ENCODE measurements at places on chromosomes 2 and 18. TPM values are rescaled to one million over a fixed set of nuclear protein-coding genes. Genes with fewer than 3 reads are reported as not detected.

GRCh38 chr2:28810384-28811285 lies at the start of gene SPDYA:
Gene SPDYA (plus strand): TSS chr2:28810834. CDS start chr2:28816015, 5,181 bp downstream.
- no peak for DNase-seq

The QPCT gene
- total RNA-seq, result 3.0 TPM

The KCNG2 gene
- total RNA-seq, result not detected

- DNase-seq, result no peak
These were observed 218.1 kb upstream of the VWC2L start for GRCh38 chr2:214192711-214193110.

The INO80D gene
- total RNA-seq, result 7.1 TPM

- no peak for DNase-seq
These were observed 61.8 kb downstream of the BIN1 start for GRCh38 chr2:127044977-127045661.

DNA sequence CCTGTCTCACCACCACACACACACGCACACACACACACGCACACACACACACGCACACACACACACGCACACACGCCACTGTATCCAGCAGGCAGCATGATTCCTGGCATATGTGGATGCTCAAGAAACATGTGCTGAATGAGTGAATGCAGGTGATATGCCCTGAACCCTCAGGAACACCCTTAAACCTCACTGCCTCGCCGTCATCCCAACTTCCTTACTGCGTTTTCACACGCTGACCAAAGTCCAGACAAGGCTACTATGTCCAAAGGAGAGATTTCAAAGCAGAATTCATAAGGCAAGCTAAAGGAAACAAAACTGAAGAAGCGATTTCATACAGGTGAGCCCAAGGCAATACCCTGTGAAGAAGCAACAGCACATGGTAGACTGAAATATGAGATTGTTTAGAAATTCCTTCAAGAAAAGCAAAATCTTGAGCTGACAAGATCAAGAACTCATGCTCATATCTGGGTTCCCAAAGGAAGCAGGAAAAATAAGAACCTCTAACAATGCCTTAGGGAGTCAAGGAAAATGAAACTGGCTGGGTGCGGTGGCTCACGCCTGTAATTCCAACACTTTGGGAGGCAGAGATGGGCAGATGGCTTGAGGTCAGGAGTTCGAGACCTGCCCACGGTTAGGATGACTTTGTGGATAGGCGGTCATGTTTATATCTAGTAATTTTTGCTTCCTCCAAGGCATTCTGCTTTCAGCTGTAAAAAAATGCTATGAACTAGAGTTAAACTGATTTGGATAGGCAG lies 69.1 kb downstream of the TNFRSF11A start:
- DNase-seq, result no peak

The TFCP2L1 gene
- 4.6 TPM for total RNA-seq

- no peak for DNase-seq
These were observed 91.6 kb upstream of the TANK start for GRCh38 chr2:161068670-161069069.

DNA sequence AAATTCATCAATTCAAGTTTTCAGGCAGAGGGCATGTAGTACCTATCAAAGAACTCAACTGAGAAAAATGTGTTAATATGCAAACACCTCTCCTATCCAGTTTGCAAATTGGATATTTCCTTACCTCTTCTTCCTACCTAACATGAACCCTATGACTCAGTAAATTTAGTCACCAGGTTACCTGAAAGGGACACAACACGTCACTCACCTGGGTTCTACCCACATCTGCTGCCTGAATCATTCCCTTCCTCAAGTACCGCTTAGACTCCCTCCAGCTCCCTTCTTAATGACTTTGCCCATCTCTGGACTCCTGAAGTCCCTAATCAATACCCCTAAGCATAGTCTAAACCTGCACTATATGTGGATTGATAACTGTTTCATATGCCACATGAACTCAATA lies 10.4 kb downstream of the ANKRD44 start:
- no peak for DNase-seq

The ABCG8 gene
- total RNA-seq, result not detected

- no peak for DNase-seq
These were observed 78.0 kb downstream of the LIPG start for GRCh38 chr18:49639643-49640391.

- peak; percentile 5 for DNase-seq
These were observed 63.4 kb downstream of the MREG start for GRCh38 chr2:215949991-215950404.

DNA sequence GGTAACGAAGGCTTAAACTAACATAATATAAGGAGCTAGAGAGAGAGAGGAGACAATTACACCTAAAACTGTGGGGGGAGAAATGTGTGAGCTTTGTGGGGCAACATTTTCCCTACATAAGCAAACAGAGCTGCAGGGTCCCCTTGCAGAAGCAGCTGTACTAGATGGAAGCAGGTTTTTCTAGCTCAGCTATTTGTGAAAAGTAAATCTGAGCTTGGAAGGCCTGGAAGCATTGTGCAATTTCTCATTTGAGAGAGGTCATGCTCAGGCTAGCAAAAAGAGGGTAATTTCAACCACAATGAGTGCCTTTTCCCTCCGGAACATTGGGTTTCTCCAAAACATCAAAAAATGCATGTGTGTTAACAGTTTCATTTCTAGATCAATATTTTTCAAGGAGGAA lies 130.0 kb downstream of the ARL4C start:
- peak; percentile 97 for DNase-seq

DNA sequence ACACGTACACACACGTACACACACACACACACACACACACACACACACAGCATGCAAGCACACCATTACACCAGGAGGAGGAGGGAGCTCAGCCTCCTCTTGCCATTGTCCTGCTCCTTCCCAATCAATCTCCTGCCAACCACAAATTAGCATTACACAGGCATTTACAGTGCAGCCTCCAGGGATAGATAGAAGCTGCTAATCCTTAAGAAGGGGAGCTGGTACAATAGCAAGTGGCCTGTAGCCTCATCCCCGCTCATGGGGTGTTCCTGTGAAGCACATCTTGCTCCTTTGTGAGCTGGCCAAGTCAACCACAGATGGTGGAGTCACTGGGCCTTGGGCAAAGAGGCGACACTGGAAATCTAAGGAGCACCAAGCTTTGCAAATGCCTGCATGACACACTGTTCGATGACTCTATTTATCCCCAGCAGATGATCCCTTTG lies 110.3 kb upstream of the PKDCC start:
- DNase-seq, result no peak

DNA sequence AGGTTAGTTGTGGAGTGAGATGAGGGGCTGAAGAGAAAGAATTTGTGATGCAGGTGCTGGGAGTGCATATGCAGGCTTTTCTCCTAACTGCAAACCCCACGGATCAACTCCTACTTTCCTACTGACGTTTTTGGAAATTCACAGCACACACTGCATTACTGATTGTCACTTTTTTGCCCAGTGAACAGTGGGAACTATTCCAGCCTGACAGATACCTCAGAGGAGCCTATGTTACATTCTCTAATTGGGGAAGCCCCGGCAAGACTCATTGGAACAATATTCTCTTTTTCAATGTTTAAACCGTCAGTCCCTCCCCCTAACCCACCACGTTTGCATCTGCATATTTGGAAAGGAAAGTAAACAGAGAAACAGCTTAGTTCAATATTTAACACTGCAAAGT lies 126.2 kb downstream of the DPP4 start:
- no peak for DNase-seq

DNA sequence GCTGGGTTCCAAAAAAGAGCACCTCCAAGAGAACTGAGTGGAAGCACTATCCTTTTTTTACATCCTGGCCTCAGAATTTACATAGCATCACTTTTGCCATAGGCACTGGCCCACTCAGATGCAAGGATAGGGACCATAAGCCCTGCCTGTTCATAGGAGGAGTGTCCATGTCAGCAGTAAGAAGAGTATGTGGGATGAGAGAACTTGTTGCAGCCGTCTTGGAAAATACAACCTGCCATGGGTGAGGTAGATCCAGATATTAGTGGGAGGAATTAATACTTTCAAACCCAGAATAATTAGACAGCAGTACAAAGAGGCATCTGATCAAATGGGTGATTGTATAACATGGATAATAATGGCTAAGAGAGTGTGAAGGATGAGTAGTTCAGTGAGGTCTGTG lies 110.7 kb upstream of the CELF4 start:
- no peak for DNase-seq

- DNase-seq, result no peak
These were observed 127.6 kb upstream of the ZNF516 start for GRCh38 chr18:76622651-76623050.

DNA sequence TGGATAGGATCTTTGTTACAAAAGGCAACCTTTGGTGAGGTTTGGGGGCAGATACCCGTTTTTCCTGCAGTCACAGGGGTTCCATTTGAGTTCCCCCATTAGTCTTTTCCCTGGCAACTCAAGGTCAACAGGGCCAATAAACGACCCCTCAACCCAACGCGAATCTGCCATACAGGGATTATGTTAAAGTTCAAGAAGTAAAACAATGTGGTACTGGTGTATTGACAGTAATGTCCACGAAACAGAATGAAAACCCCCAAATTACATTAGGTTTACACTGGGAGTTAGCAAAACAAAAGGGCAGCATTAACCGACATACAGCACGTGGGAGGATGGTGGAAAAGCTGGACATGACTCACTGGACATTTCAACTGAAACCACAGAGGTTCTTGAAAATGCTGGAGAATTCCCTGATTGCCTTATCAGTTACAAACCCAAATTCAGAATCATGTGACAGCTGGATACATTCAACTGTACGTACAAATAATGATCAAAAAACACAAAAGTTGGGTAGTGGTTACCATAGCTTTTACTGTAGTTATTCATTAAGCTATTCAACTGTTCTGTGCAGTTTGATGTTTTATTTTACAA lies 4.9 kb upstream of the IMP4 start:
- DNase-seq, result no peak

- DNase-seq, result no peak
These were observed 38.5 kb downstream of the LPIN1 start for GRCh38 chr2:11784747-11785610.

DNA sequence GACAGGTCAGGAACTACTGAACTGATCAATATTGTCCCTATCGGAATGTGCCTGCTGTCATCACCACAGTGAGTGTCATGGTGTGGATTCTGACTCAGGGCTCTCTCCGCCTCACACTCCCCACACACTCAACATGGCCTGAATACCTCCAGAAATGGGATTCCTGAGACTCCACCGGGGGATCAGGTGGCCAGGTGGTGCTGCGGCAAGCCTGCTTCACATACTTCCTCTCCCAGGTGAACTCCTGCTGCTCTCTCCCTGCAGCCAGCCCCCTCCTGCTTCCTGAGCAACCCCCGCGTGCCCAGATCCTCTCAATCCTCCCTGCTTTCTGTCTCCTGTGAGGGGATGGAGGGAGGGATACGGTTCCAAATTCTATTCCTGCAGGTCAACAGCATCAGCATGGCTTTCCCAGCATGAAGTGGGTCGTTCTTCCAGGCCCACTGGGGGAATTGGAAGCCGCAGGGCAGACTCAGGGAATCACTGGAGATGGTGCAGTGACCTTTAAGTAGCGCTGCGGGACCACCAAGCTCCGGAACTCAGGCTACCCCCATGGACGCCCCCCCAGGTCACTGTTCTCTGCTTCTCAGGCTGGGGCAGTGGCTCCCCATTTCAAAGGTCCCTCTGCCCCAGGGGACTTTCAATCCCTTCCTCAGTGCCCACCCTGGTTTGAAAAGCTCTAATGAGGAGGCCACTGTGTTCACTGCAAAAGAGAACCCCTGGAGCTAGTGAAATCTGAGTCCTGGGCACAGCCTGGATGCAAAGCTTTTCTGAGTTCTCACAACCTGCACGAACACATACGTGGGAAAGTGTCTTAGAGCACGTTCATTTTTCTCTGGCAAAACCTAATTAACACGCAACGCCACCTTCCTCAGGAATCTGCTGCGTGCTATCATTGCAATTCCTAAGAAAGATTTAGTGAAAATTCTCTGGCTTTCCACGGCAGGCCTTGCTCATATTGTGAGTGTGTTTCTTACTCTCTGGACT lies 168.4 kb downstream of the ZFP36L2 start:
- no peak for DNase-seq

The CHST9 gene
- total RNA-seq, result not detected

GRCh38 chr2:88574445-88574844 lies 52.8 kb downstream of the EIF2AK3 start:
- DNase-seq, result no peak

The TMEM169 gene
- 0.58 TPM for total RNA-seq

DNA sequence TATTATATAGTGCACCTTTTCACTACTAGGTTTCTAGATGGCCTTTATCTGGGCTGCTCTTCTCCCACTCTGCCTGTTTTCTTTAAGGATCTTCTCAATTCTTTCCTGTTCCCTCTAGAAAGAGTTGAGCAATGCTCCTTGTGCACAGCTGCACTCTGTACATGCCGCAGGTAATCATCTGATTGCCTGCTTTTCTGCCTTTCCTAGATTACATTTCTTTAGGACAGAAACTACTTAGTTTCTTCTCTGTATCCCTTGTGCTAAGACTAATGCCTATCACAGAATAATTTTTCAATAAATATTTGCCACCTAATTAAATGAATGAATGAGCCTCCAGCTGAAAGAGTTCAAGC lies 802.4 kb upstream of the ID2 start:
- DNase-seq, result no peak

The RAB17 gene
- 86.3 TPM for total RNA-seq

DNA sequence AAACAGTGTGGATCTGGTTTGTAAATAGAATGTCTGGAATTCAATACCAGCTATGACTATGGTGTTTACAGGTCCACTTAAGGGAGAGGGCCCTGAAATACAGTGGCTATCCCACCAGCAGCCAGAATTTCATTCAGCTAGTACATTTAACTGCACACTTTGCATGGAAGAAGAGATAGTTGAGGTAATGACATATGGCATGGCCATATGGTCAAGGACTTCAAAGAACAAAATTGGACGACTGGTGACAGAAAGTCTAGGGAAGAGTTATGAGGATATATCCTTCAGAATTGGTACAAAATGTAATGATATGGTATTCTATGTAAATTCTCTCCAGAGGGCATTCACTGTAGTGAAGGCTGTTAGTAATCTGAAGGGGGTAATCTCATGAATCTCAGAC lies 105.0 kb downstream of the IKZF2 start:
- DNase-seq, result no peak
